Pulmonary artery endothelial cell (primary cell): ENCODE measurements at places on chromosomes 3 and 15. TPM values are rescaled to one million over a fixed set of nuclear protein-coding genes. Genes with fewer than 3 reads are reported as not detected.

- no peak for DNase-seq
These were observed 12.4 kb upstream of the USP3 start for GRCh38 chr15:63491979-63492378.

- no peak for DNase-seq
These were observed 962 bp downstream of the NMNAT3 start for GRCh38 chr3:139676632-139677387.

GRCh38 chr3:143720381-143720780 lies 127.9 kb downstream of the SLC9A9 start:
- no peak for DNase-seq

- peak; percentile 87 for DNase-seq
These were observed at the start of gene SLC25A26 for GRCh38 chr3:66220602-66221377. TSS of gene SLC25A26 (plus strand) at chr3:66221001. CDS start at chr3:66221095, 94 bp downstream.

GRCh38 chr3:108098003-108098370 lies 7.2 kb upstream of the CD47 start:
- no peak for DNase-seq

- DNase-seq = no peak
These were observed 727 bp upstream of the TM2D3 start for GRCh38 chr15:101652786-101653430.

DNA sequence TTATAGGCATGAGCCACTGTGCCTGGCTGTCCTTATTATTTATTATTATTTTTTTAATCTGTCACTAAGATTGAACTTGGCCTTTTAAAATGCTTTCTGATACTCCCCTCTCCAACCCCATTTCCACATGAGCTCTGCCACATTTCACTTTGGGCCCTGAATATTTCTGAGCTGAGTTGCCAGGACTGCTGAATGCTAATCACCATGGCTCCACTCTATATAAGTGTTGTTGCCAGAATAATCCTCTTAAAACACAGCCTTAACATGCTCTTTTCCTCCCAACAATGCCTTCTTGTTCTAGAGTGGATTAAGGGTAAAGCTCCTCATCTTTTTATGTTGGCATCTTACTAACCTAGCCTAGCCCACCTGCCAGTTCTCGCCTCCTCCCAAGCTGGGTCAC lies 124.4 kb downstream of the PDZRN3 start:
- no peak for DNase-seq

- DNase-seq = peak; percentile 99
These were observed at the start of gene TICRR for GRCh38 chr15:89575146-89575655. TSS of gene TICRR (plus strand) at chr15:89575469. CDS start at chr15:89575587, 118 bp downstream.

MEX3B gene
- 7.9 and 9.6 TPM in 2 replicates for total RNA-seq

DPH6 gene
- 10.0 and 15.4 TPM in 2 replicates for total RNA-seq

TRIM69 gene
- total RNA-seq = 7.2 and 18.5 TPM in 2 replicates

FHIT gene
- total RNA-seq = 1.1 and 1.3 TPM in 2 replicates

FETUB gene
- total RNA-seq = not detected in 2 replicates
